Large intestine (tissue), 12 donors: ENCODE measurements at places on chromosomes 4 and X.

GRCh38 chr4:23348789-23349498 lies 540.9 kb downstream of the PPARGC1A start:
- no peak for DNase-seq

DNA sequence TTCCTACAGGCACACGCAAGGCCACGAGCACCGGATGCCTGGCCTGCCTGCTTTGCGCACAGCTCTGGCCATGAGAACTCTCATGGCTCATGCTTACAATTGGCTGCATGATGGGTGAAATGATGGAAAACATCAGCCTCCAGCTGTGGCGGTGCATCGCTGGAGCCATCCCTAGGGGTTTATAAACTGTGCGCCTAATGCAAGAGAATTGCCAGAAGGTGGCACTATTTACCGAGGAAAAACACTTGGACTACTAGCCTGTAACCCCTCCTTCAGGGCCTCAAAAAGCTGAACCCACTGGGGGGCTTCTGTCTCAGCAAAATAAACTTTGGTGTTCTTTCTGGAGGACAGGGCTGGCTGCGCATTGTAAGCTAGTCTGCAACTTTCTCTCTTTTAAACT lies 51.9 kb downstream of the PHKA2 start:
- no peak for DNase-seq

- DNase-seq, result no peak
Observed at GRCh38 chr4:17085416-17085815, 187.0 kb upstream of the LDB2 start.

- DNase-seq, result no peak
Observed at GRCh38 chr4:51923343-51923742, 80.4 kb downstream of the DCUN1D4 start.

DNA sequence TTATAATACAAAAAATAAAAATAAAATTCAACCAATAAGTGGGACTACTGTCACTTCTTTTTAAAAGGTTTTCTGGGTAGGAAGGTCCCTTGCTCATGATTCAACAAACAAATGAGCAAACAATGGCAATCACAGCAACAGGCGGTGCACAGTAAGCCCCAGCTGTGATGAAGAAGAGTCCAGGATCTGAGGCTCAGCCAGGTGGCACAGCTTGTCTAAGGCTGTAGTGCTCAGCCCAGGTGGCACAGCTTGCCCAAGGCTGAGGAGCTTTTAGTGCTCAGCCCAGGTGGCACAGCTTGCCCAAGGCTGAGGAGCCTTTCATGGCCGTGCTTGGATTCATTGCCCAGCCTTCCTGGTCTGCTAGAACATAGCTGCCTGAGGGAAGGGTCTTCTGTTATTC lies 75.0 kb downstream of the ZFYVE28 start:
- no peak for DNase-seq

GRCh38 chr4:184399512-184399908 lies 74.8 kb downstream of the IRF2 start:
- no peak for DNase-seq

GRCh38 chr4:1098311-1098925 lies 14.9 kb downstream of the RNF212 start:
- DNase-seq, result no peak

DNA sequence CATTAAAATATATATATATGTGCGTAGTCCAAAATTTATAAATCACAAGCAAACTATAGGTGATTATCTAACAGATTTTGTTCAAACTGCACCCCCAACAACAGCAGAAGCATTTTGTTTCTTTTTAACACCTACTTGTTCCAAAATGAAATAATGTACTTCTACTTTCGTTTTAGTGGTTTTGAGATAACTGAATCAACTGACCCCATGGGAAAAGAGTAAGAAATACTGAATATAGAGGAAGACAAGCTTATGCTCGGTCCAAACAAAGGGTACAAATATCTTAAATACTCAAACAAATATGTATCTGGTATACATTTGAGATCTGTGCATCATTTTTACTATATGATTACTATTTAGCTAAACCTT lies 22.4 kb downstream of the MAP7D3 start:
- DNase-seq, result no peak

DNA sequence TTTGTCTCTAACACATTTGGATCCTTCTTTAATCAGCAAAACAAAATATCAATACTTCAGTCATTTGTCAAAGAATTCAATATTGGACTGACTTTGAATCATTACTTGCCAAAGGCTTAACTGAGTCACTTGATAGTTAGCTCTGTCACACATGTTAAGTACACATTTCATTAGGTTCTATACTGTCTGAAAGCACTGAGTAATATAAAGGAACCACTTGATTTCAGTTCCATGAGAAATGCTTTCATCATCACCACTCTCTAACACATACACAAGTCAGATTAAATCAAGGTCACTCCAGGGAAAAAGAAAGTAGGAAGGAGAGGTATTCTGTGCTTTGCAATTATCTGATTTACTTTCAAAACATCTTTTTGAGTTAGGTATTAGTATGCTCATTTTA lies 1233.1 kb downstream of the C4orf33 start:
- DNase-seq, result no peak

DNA sequence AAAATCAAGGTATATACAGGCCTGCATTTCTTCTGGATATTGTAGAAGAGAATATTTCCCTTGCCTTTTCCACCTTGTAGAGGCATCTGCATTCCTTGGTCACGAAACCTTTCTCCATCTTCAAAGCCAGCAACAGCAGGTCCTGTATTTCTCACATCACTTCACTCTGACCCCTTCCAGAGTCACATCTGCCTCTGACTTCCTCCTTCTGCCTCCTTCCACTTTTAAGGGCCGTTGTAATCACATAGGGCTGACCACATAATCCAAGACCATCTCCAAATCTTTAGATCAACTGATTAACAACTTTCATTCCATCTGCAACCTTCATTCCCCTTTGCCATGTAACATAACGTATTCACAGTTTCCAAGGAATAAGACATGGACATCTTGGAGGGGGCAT lies 38.3 kb upstream of the NDP start:
- DNase-seq, result no peak

GRCh38 chrX:38500141-38500540 lies 61.2 kb upstream of the TSPAN7 start:
- DNase-seq, result no peak

GRCh38 chr4:10456595-10457254 lies 501 bp downstream of the ZNF518B start:
- DNase-seq, result peak; percentile 48
